Activated CD8-positive, alpha-beta memory T cell treated with anti-CD3 and anti-CD28 coated beads for 1 hour (primary cell): ENCODE measurements at places on chromosomes 3 and 15.

DNA sequence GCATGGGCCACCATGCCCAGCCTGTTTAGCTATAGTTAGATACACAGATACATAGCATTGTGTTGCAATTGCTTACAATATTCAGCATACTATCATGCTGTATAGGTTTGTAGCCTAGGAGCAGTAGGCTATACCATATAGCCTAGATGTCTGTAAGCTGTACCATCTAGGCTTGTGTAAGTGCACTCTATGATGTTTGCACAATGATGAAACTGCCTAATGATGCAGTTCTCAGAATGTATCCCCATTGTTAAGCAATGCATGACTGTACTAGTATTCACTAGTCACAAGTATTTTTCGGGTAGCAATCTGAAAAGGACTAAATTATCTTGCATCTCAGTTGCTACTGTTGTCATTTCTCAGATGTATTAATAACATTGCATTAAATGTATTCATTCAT, 16.0 kb downstream of the PIGB start:
- no peak for DNase-seq

DNA sequence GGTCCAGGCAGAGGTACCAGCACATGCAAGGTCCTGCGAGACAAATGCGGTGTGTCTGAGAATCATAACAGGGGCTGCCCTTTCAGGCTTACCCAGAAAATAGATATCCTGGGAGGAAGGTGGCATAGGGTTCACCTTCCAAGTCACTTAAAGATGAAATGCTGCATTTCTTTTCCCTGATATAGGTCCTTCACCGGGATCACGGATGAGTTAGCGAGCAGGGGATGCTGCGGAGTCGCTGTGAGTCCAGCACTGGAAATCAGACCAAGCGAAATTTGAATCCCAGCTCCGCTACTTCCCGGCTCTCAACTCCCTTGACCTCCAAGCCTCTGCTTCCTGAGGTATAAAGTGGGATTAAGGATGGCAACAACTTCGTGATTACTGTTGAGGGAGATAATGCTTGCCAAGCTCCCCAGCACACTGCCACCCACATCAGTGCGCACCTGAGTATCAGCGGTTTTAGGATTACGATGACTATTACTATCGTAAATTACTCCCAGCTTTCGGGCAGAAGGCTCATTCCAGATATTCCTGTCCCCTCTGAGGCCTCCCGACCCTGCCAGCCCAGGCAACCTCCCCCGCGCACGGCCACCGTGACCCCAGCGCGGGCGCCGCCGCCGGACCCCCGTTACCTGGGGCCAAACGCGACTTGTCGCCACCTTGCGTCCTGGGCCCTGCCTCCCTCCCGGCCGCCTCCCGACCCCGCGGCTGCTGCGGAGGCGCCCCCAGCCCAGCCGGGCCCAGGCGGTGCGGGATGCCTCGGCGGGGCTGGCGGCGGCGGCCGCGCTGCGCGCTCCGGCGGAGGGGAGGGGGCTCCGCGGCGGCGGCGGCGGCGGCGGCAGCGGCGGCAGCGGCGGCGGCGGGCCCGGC, 589 bp upstream of the GPR27 start:
- DNase-seq: no peak

GRCh38 chr3:23490459-23490858, 287.3 kb downstream of the UBE2E2 start:
- DNase-seq: no peak

GRCh38 chr3:52860424-52860768, 25.6 kb upstream of the MUSTN1 start:
- no peak for DNase-seq

GRCh38 chr15:77027111-77027696, 32.3 kb downstream of the PSTPIP1 start:
- no peak for DNase-seq

- no peak for DNase-seq
Measured at GRCh38 chr3:109927726-109928125, 590.4 kb upstream of the DPPA4 start.

GRCh38 chr3:120203016-120203415, 82.0 kb downstream of the GPR156 start:
- DNase-seq: no peak

DNA sequence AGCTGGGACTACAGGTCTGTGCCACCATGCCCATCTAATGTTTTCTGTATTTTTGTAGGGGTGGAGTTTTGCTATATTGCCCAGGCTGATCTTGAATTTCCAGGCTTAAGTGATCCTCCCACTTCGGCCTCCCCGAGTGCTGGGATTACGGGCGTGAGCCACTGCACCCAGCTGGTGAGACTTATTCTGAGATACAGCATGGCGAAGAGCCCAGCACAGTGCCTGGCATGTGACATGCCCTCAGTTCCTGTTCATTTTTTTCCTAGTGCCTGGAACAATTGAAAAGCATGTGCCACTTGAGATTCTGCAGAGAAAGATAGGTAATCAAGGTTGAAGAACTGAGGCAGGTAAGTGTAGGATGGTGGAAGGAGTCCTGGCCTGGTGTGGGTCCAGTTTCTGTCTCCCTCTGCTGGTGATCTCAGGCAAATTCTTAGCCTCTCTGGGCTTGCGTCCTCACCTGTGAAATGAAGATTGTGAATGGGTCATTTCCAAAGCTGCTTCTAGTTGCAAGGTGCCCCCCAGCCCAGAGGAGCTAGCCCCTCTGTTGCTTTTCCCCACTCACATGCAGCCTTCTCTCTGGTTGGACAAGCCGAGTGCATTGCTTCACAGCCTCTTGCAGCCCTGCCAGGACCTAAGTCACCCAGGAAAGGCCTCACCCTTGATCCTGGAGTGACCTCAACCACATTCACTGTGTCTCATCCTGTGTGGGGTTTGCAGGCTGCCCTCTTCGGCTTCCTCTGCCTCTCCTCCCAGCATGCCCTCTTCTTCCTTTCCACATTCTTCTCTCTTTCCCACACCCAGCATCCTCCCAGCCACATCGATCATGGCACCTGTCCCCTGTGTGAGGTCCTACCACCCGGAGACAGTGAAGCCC, 4.3 kb upstream of the RHCG start:
- DNase-seq: no peak

DNA sequence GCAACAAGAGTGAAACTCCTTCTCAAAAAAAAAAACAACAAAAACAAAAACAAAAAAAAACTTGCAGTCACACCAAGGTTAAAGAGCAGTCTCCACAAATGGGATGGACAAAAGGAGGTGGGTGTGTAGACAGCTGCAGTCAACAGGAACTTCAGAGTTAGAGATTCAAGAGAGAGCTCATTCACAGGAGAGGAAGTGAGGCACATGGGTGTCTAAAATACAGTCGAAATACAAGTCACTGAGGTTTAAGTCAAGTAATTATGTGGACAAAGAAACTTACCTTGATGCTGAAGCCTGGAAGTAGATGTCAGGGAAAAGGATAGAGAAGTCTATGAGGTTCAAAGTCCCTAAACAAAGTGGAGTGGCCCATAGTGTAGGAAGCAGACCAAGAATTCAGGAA, 14.8 kb downstream of the MRPS11 start:
- no peak for DNase-seq

- DNase-seq: no peak
Measured at GRCh38 chr15:49428409-49429095, 5.5 kb downstream of the FGF7 start.

DNA sequence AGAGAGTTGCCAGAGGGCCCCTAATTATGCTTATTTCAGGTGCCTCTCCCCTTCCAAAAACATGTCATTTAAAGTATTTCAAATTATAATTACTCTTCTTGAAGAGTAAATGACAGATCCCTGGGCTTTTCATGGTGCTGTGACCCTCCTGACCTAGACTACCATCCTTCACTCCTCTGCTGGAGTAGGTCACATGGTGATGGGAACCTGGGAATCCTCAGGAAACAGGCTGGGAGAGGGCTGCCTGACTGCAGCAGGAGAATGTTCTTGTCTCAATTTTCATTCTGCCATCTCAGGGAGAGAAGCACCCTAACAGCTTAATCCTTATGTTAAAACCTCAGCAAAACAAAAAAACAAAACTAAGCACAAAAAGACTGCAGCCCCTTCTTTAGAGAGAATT, 24.6 kb downstream of the PGBD4 start:
- no peak for DNase-seq

DNA sequence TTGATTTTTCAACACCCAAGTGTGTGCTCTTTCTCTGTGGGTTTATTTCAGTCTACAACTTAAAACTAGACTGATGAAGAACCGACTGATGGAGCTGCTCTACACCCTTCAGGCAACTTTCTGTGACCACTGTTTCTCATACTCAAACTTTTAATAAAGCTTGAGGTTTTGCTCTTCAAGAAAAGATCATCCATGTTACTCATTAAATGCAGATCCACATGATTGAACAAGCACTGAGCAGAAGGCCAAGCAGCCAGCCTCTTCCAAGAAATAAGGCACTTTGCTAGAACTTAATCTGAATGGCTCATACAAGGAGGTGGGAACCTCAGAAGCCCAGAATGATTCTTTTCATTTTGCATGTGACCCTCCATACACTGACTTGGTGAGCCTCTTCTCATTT, 8.7 kb downstream of the SLC27A2 start:
- no peak for DNase-seq

DNA sequence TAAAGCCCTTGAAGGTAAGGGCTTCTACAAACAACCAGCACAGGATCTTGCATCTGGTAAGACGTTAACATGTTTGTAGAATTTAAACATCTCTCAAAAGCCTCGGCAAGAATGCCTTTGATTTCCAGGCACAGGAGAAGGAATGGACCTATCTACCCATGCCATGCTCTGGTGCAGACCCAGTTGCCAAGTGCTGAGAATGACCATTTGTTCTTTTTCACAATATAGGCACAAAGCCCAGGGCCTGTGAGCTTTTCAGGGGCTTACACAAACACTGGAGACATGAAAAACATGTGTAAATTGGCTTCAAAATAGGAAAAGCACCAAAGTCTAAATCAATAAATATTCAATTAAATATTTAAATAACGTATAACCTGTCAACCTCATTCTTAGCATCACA, 266.9 kb upstream of the TTC14 start:
- DNase-seq: no peak

DNA sequence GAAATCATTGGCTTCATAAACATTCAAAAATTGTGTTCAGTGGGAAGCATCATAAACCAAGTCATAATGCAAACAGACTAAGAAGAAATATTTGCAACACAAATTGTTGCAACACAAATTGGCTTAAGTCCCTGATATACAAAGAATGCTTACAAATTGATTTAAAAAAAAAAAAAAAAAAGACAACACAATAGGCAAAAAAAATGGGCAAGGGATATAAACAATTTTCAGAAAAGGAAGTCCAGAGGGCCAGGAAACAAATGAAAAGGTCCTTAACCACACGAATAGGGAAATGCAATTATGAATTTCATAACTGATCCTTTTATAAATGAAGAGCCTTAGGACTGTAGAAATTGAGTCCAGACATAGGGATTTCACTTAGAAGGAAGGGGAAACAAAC, 98.9 kb downstream of the LRRK1 start:
- DNase-seq: no peak

DNA sequence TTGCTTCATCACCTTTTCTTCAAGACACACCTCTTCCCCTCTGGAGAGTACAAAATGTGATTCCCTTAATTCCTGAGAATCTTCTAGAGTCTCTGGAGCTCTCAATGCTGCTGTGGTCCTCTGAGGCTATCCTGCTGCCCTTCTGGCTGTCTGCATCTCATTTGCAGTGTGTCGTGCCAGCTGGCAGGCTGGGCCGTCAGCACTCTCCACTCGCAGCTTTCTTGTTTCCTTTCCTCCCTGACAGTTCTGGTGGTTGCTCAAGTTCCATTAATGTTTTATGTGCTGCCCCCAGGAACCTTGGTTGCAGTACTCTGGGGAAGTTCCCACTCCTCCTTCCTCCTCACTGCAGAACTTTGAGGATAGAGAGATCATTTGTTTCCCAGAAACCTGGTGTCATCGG, 210.8 kb upstream of the ROPN1 start:
- DNase-seq: no peak
